SK-N-MC (cell line): ENCODE measurements at places on chromosomes 11 and 22.

DNA sequence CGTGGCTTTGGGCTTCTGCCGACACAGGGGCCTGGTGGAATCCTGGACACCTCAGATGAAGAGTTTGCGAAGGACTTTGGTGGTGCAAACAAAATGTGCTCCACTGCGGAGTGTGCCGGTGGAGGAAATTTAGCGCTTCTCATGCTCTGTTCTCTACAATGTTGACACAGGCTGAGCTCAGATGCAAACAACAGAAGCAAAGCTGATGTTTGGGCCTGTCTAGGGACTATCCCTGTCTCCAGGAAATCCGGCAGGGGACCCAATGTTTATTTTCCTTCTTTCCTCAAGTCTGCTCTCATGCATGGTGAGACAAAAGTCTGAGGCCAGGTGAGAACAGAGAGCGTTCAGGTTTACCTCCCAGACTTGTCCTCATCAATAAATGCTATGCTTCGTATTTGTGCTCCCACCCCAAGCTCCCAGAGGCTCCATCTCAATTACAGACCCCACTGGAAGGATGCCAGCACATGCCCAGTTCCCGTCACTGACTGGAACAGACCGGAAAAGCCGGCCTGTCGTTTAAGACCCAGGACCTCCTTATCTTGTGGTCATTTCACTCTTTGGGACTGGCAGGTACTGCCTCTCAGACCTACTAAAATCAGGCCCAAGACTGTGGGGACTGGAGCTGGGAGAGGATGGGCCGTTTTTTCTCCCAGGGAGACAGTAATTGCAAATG, 105.7 kb upstream of the B3GAT1 start:
- no peak for DNase-seq

DNA sequence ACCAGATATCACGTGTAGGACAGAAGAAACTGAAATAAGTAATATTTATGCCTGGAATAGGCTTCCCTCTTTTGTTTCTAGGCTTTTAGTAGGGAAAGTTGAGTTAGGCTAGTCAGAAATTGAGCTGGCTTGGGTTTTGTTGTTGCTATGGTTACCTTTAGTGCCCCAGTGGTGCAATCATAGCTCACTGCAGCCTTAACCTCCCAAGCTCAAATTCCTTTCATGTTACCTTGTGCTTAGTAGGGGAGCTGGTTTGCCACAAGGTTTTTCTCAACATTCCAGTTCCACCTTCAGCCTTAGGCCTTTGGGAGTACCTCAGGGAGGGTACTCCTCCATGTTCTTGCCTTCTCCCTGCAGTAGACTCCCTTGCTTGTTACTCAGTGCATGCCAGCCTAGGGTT, 69.1 kb upstream of the SUSD2 start:
- no peak for DNase-seq

GRCh38 chr22:36584666-36585065, 55.7 kb upstream of the EIF3D start:
- no peak for DNase-seq

DNA sequence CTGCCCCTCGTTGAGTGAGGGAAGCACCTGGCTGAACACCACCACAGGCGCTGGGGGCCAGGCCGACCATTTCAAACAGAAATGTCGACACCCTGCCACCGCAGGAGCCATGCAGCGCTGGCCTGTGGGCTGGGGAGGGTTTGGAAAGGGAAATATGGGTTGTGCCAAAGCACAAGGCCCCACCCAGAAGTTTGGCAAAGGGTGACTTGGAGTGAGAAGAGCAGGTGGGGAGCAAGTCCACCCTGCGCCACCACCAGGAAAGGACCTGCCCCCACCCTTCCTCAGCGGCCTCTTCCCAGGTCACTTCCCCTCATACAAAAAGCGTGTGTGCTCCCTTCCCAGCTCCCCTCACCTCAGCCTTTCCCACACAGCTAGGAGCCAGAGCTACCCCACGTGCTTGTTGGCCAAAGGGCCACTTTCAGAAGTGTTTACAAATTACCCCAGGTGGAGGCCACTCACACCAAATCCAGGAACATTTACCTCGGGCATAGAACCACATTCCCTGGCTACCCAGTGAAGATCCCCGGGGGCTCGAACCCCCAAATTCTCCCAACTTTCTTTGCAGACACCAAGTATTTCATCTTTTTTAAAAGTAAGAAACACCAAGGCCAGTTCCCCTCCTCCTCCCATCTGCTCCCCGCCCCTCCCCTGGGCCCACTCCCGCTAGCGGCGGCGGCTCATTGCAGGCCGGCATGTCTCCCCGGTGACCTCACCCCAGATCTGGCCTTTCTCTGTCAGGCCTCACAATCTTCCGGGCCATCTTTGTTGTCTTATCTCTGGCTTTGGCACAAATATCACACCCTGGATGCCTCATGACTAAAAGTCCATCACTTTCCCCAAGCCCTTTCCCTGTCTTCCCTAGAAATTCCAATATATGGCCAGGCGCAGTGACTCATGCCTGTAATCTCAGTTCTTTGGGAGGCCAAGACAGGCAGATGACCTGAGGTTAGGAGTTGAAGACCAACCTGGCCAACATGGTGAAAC, 20.5 kb upstream of the SCGB1A1 start:
- DNase-seq: no peak
